ENCODE measurements at places on chromosomes 16 and 17. TPM values are rescaled to one million over a fixed set of nuclear protein-coding genes. Genes with fewer than 3 reads are reported as not detected.

DNA sequence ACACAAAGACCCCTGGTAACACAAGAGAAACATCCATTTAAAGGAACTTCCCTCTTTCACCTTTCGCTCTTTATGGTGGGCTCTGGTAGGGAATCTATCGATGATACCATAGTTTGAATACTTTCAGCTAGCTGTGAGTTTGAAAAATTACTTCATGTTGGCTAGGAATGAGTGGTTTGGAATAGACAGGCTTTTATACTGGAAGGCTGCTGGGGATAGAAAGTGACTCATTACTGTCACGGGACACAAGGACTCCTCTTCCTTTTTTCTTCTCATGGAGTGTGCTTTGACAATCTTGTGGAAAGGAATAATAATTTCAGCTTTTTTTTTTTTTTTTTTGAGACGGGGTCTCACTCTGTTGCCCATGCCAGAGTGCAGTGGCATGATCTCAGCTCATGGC, 76.9 kb downstream of the CYB561 start:
- no peak for DNase-seq

DNA sequence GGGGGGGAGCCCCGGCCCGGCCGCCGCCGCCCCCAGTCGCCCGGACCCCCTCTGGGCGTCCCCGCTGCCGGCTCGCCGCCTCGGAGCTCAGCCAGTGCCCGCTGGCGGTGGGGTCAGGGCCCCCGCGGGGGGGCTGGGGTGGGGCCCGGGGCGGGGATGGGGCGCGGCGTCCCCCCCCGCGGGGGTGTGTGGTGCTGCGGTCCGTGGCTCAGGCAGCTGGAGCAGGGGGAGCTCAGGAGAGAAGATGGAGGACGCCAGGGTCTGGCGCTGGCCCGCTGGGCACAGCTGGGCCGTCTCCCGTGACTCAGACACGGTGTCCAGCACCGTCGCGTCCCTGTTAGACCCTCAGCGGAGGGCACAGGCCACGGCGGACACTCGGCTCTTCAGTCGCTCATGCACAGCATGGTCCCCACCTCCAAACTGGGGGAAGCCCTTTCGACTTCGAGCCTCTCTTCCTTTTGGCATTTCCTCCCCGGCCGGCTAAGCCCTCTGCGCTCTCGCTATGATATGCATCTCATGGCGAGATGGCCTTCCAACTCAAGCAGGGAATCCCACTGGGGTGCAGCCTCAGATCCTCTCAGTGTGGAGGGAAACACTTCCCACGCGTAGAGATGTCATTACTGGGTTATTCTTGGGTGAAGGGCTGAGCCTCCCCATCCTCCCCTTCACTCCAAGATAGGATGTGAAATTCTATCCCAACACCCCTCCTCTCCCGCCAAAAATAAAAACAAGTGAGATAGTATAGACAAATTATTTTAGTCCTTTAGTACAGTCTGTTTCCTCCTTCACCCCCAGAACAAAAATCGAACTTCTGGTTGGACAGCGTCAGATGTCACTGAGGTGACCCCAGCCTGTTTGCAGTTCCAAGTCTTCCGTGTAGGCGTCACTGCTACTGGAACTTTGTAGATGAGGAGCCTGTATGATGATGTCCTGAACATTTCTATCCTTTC, 522 bp upstream of the VEZF1 start:
- peak; percentile 71 for DNase-seq

DNA sequence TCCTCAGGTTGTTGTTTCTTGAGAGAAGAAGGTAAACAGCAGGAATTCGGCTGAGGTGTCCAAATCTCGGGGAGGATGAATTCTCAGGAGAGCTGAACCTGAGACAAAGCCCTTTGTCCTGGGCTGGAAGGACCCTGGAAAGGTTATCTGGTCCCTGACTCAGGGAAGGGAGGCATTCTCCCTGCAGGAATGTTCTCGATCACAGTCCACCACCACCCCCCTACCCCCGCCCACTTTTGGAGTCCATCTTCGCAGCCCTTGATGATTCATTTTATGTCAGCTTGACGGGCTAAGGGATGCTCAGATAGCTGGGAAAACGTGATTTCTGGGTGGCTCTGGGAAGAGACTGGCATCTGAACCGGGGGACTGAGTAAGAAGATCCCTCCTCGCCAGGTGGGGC, 1.4 kb upstream of the CEP295NL start:
- no peak for DNase-seq

DNA sequence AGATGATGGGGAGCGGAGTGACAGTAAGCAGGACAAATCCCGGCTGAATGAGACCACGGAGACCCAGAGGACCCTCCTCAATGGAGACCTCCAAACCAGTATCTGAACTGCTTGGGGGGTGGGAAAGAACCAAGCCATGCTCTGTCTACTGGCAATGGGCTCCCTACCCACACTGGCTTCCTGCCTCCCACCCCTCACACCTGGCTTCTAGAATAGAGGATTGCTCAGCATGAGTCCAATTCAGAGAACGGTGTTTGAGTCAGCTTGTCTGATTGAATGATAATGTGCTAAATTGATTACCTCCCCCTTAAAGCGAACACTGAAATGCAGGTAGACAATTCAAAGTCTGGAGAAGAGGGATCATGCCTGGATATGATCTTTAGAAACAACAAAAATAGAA, 5.5 kb downstream of the SSTR2 start:
- DNase-seq = no peak

DNA sequence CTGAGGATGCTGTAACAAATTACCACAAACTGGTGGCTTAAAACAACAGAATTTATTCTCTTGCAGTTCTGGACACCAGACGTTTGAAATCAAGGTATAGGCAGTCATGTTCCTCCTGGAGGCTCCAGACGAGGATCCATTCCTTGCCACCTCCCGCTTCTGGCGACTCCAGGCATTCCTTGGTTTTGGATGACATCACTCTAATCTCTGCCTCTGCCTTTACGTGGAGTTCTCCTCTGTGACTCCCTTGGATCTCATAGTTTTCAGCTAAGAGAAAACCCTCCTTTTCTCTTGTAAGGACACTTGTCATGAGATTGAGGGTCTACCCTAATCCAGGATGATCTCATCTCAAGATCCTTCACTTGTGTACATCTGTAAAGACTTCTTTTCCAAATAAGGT, 31.4 kb upstream of the HS3ST3B1 start:
- no peak for DNase-seq

DNA sequence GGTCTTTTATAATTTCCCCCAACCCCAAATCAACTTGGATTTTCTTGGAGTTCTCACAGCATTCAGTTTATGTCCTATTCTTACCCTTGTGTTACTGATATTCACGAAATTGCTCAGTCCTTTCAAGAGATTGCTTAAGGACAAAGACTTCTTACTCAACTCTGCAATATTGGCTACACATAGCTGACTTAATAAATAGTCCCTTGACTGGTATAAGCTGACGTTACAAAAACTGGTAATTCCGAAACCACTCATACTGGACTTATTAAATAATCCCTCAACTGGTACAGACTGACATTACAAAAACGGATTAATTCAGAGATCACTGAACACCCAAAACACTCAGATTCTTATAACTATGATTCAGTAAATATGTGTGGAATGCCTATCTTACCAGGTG, 860 bp downstream of the TIGD7 start:
- no peak for DNase-seq

DNA sequence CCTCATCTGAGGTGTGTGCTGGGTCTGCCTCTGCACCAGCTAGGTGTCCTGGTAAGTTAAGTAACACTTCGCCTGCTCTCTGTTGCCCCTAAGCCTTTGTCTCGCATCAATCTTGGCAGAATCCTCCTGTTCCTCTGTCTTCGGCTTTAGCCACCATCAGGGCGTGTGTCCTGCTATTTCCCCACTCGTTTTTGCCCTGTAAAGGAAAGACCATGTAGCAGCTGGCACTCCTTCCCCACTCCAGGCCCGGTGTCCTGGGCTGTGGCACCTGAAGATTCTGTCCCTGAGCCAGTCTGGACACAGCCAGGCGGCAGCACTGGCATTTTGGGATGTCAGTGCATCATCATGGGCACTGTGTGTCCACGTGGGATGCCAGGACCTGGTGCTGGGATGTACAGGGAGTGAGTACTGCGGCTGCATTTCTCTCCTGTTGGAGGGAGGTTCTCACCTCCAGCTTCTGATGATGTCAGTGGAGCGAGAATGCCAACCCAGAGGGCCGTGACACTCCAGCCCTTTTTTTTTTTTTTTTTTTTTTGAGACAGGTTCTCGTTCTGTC, 26.2 kb upstream of the FOXK2 start:
- no peak for DNase-seq

GRCh38 chr16:83908798-83909197, 9.9 kb downstream of the MLYCD start:
- DNase-seq = no peak

DNA sequence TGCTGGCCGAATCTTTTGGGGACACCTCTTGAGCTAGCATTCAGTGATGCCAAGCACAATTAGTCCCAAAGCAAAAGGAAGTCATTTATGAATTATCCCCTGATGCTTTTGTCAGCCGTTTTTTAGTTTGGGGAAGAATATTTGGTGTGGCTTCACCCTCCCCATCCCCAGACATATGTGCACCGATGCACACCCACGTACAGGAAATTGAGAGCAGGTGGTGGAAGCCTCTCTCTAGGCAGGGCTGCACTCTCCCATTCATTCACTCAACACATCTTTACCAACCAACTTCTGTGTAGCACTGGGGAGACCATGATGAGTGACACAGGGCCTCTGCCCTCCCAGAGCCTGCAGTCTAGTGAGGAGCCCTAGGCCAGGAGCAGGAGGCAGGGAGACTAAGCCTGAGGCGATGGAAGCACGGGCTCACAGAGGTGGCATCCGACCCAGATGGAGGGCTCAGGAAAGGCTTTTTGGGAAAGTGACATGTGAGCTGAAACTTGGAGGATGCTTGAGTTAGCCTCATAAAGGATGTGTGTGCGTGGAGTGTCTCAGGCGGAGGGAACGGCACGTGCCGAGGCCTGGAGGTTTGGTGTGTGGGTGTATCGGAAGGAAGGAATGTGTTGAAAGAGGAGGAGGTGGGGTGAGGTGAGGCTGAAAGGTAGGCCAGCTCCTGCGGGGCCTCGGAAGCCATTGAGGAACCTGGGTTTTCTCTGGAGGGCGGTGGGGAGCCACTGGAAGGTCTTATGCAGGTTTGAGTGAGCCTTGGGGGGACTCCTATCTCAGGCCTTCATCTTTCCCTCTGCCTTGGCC, 43.8 kb downstream of the PSME3IP1 start:
- DNase-seq = peak; percentile 18

Gene BRIP1
- total RNA-seq = 4.3 TPM

Gene JUP
- 416 TPM for total RNA-seq

Gene GJD3
- 4.3 TPM for total RNA-seq

Gene SMG6
- total RNA-seq = 29.3 TPM

Gene CMTM1
- 2.7 TPM for total RNA-seq
